ENCODE measurements at places on chromosomes 6 and 20.

DNA sequence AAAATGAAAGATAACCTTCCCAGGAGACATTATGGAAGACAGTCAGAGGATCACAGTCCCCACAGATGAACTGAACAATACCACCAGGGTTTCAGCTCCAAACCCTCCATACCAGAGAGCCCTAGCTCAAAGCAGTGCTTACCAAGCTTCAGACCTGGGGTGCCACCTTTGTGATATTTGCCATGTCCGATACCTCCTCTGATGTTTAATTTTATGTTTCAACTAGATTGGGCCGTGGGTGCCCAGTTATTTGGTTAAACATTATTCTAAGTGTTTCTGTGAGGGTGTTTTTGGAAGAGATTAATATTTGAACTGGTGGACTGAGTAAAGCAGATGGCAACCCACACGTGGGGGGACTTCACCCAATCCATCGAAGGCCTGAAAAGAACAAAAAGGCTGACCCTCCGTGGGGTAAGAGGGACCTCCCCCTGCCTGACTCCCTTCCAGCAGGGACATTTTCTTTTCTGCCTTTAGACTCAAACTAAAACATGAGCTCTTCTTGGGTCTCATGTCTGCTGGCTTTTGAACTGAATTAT is 11.8 kb downstream of the SCML4 start:
- H3K4me3 ChIP-seq: no peak overlapping the region
- no peak for DNase-seq
- H3K36me3 ChIP-seq: no peaks in the 10 kb centered on the region
- no peak overlapping the region for H3K27ac ChIP-seq

GRCh38 chr6:63963769-63964315 is 328.2 kb downstream of the PHF3 start:
- H3K27ac ChIP-seq: no peak overlapping the region
- H3K4me1 ChIP-seq: peaks cover 12% of the 10 kb centered on the region
- no peak for DNase-seq

GRCh38 chr6:26743157-26743821 is 83.7 kb upstream of the ZNF322 start:
- H3K27ac ChIP-seq: no peak overlapping the region
- no peaks in the 10 kb centered on the region for H3K36me3 ChIP-seq
- no peaks in the 10 kb centered on the region for H3K4me1 ChIP-seq
- no peak overlapping the region for H3K4me3 ChIP-seq
- DNase-seq: no peak

- H3K4me3 ChIP-seq: no peak overlapping the region
- H3K27ac ChIP-seq: no peak overlapping the region
- H3K36me3 ChIP-seq: no peaks in the 10 kb centered on the region
- no peaks in the 10 kb centered on the region for H3K27me3 ChIP-seq
- H3K4me1 ChIP-seq: no peaks in the 10 kb centered on the region
Observed at GRCh38 chr20:60812561-60812960, 439.5 kb upstream of the CDH4 start.

- H3K27ac ChIP-seq: no peak overlapping the region
- H3K4me1 ChIP-seq: no peaks in the 10 kb centered on the region
- no peaks in the 10 kb centered on the region for H3K27me3 ChIP-seq
- no peaks in the 10 kb centered on the region for H3K36me3 ChIP-seq
Observed at GRCh38 chr20:37265152-37265551, 3.5 kb upstream of the GHRH start.

DNA sequence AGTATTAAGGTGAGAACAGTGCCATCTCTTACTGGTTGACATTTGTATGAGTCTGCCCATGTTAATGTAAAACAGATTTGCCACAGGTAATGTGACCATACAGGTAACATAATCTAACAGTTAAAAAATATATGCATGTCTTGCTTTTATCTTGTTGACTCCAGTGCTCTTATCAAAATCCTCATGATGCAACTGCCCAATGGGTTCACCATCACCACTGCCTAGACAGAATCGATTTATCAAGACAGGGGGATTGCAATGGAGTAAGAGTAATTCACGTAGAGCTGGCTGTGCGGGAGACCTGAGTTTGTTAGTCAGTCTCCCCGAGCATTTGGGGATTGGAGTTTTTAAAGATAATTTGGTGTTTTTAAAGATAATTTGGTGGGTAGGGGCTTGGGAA is 19.2 kb downstream of the SNX9 start:
- no peak overlapping the region for H3K4me3 ChIP-seq
- H3K27me3 ChIP-seq: no peaks in the 10 kb centered on the region
- H3K4me1 ChIP-seq: peaks cover 30% of the 10 kb centered on the region
- no peak overlapping the region for H3K27ac ChIP-seq
- no peak for DNase-seq

DNA sequence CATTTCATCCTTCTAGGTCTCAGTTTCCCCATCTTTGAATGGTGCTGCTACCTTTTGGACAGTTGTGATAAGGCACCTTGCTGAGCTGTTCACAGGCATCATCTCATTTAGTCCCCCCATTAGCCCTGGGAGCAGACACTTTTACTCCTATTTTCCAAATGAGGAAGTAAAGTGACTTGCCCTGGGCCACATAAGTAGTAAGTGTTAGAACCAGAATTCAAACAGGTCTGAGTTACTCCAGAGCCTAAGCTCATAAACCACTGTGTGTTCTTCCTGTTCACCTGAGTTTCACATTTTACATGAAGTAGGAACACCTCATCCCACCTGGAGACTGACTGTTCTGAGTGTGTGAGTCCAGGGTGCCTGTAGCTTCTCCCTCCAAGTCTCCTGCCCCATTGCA is 43.5 kb upstream of the EPB41L1 start:
- DNase-seq: no peak
- no peak overlapping the region for H3K4me3 ChIP-seq
- H3K4me1 ChIP-seq: peaks cover 23% of the 10 kb centered on the region
- H3K27ac ChIP-seq: peak overlapping the region; percentile 70
- H3K36me3 ChIP-seq: no peaks in the 10 kb centered on the region

GRCh38 chr20:21509079-21509596 is 4.7 kb downstream of the NKX2-2 start:
- H3K36me3 ChIP-seq: no peaks in the 10 kb centered on the region
- H3K27ac ChIP-seq: no peak overlapping the region
- no peak overlapping the region for H3K4me3 ChIP-seq
- peaks cover 81% of the 10 kb centered on the region for H3K27me3 ChIP-seq

- no peaks in the 10 kb centered on the region for H3K36me3 ChIP-seq
- no peaks in the 10 kb centered on the region for H3K27me3 ChIP-seq
- H3K4me1 ChIP-seq: no peaks in the 10 kb centered on the region
- no peak overlapping the region for H3K4me3 ChIP-seq
Observed at GRCh38 chr6:30013291-30013922, 47.7 kb upstream of the POLR1H start.

GRCh38 chr20:7975851-7976414 is 35.7 kb upstream of the HAO1 start:
- H3K27me3 ChIP-seq: no peaks in the 10 kb centered on the region
- no peak overlapping the region for H3K4me3 ChIP-seq
- H3K36me3 ChIP-seq: peaks cover 2% of the 10 kb centered on the region
- no peaks in the 10 kb centered on the region for H3K4me1 ChIP-seq

DNA sequence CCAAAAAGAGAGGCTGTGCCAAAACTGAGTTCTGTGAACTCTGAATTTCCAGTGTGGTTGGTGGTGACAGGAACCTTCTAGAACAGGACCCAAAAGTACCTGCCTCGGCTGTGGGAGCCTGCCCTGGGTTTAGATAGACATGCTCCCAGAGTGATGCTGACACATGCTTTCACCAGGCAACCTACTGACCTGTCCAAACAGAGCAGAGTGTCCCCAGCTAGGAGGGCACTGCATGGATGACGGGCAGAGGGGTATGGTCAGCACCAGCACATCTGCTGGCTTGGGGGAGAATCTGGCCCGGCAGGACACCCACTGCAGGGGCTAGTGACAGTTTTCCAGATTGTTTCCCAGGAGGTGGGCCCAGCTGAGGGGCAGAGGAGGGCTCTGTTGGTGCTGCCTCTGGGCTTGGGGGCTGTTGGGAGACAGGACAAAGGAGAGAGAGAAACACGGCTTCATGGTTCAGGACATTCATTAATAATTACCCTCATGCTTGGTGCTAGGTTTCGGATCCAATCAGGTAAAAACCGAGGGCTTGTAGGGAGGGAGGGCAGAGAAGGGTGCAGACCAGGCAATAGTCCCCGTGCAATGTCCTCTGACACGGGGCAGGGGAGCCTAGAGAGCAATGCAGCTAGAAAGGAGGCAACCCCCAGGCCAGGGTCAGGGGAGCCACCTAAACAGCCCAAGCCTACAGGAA is 15.0 kb downstream of the KCNK5 start:
- no peaks in the 10 kb centered on the region for H3K36me3 ChIP-seq
- no peak for DNase-seq
- H3K4me3 ChIP-seq: no peak overlapping the region
- no peaks in the 10 kb centered on the region for H3K27me3 ChIP-seq
- peak overlapping the region; percentile 31 for H3K27ac ChIP-seq
- H3K4me1 ChIP-seq: peaks cover 91% of the 10 kb centered on the region

- H3K4me3 ChIP-seq: no peak overlapping the region
- no peak overlapping the region for H3K27ac ChIP-seq
- H3K36me3 ChIP-seq: peaks cover 5% of the 10 kb centered on the region
- DNase-seq: peak; percentile 59
Observed at GRCh38 chr20:59938696-59939051, 1.4 kb downstream of the PPP1R3D start.

DNA sequence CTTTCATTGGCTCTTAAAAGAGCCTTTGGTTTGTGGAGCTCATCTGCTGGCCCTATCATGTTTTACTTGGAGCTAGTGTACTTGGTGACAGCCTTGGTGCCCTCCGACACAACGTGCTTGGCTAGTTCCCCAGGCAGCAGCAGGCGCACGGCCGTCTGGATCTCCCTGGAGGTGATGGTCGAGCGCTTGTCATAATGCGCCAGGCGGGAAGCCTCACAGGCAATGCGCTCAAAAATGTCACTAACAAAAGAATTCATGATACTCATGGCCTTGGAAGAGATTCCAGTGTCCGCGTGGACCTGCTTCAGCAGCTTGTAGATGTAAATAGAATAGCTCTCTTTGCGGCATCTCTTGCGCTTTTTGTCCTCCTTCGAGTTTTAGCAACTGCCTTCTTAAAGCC is 22.8 kb upstream of the SLC17A4 start:
- no peak overlapping the region for H3K4me3 ChIP-seq
- no peaks in the 10 kb centered on the region for H3K27me3 ChIP-seq
- DNase-seq: no peak

- H3K4me3 ChIP-seq: no peak overlapping the region
- H3K4me1 ChIP-seq: no peaks in the 10 kb centered on the region
- no peaks in the 10 kb centered on the region for H3K36me3 ChIP-seq
- no peak overlapping the region for H3K27ac ChIP-seq
- DNase-seq: no peak
- H3K27me3 ChIP-seq: no peaks in the 10 kb centered on the region
Observed at GRCh38 chr20:53964067-53964466, 106.3 kb downstream of the BCAS1 start.

GRCh38 chr20:61193164-61193563 is 58.9 kb upstream of the CDH4 start:
- H3K4me1 ChIP-seq: no peaks in the 10 kb centered on the region
- DNase-seq: no peak
- H3K36me3 ChIP-seq: no peaks in the 10 kb centered on the region
- H3K27ac ChIP-seq: no peak overlapping the region

- H3K36me3 ChIP-seq: no peaks in the 10 kb centered on the region
- no peak for DNase-seq
- peaks cover 14% of the 10 kb centered on the region for H3K4me1 ChIP-seq
Observed at GRCh38 chr20:38585404-38586180, 4.6 kb downstream of the ADIG start.

GRCh38 chr6:108746836-108747575 is 101.2 kb upstream of the ARMC2 start:
- H3K36me3 ChIP-seq: no peaks in the 10 kb centered on the region
- no peaks in the 10 kb centered on the region for H3K4me1 ChIP-seq
- H3K27me3 ChIP-seq: no peaks in the 10 kb centered on the region
- no peak overlapping the region for H3K4me3 ChIP-seq
- no peak for DNase-seq

- no peak for DNase-seq
- no peak overlapping the region for H3K27ac ChIP-seq
- H3K27me3 ChIP-seq: no peaks in the 10 kb centered on the region
- H3K4me3 ChIP-seq: no peak overlapping the region
- peaks cover 11% of the 10 kb centered on the region for H3K4me1 ChIP-seq
Observed at GRCh38 chr20:50595433-50595895, 85.3 kb downstream of the PTPN1 start.

DNA sequence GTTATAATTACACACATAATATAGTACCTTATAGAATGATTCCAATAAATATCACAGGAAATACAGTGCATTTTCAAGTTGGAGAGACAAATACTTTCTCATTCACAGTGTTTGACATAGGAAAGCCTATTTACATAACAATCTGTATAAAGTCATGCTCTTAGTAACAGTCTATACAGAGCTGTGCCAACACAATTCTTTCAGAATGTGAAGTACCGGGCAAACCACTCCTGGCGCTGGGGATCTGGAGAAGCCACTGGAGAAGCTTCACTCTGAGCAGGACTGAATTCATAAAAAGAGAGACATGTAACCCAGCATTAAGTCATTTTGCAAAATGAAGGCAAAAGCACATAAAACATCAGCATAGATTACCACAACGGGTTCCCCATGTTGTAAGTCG is 24.9 kb upstream of the MCM9 start:
- H3K36me3 ChIP-seq: no peaks in the 10 kb centered on the region
- H3K4me3 ChIP-seq: no peak overlapping the region
- no peaks in the 10 kb centered on the region for H3K27me3 ChIP-seq
- peak; percentile 54 for DNase-seq
- no peak overlapping the region for H3K27ac ChIP-seq

- H3K27ac ChIP-seq: no peak overlapping the region
- no peaks in the 10 kb centered on the region for H3K27me3 ChIP-seq
- DNase-seq: no peak
- no peaks in the 10 kb centered on the region for H3K36me3 ChIP-seq
- no peak overlapping the region for H3K4me3 ChIP-seq
- H3K4me1 ChIP-seq: no peaks in the 10 kb centered on the region
Observed at GRCh38 chr6:69164564-69165229, 529.6 kb downstream of the ADGRB3 start.

GRCh38 chr6:139483079-139483478 is 108.6 kb upstream of the CITED2 start:
- H3K36me3 ChIP-seq: no peaks in the 10 kb centered on the region
- no peak overlapping the region for H3K27ac ChIP-seq
- H3K4me3 ChIP-seq: no peak overlapping the region
- DNase-seq: no peak
- H3K27me3 ChIP-seq: no peaks in the 10 kb centered on the region

DNA sequence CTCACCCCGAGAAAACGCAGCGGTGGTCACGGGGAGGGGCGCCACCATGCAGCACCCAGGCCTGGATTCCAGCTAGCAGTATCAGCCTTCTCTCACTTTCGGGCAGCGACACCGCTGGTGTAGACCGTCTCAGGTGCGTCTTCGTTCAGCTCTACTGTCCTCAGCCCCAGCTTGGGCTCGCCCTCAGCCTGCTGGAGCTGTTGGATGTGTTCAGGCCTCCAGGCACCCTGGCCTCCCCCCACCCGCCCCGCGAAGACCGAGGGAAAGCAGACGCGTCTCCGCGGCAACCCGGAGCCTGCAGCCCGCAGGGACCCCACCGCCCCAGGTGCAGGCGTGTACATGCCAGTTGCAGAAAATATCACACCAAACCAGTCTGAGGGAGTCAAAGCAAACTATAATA is 60.8 kb upstream of the CARMIL1 start:
- no peak overlapping the region for H3K27ac ChIP-seq
- no peaks in the 10 kb centered on the region for H3K36me3 ChIP-seq
- no peak overlapping the region for H3K4me3 ChIP-seq
- DNase-seq: no peak

GRCh38 chr6:98835149-98836024 is 1.0 kb downstream of the POU3F2 start:
- no peak for DNase-seq
- H3K4me1 ChIP-seq: peaks cover 50% of the 10 kb centered on the region
- no peak overlapping the region for H3K4me3 ChIP-seq
- H3K27ac ChIP-seq: no peak overlapping the region
- no peaks in the 10 kb centered on the region for H3K36me3 ChIP-seq

- DNase-seq: no peak
- H3K4me1 ChIP-seq: no peaks in the 10 kb centered on the region
- H3K4me3 ChIP-seq: no peak overlapping the region
- H3K36me3 ChIP-seq: no peaks in the 10 kb centered on the region
Observed at GRCh38 chr6:8132130-8132529, 29.8 kb upstream of the EEF1E1 start.

All from thyroid gland (tissue), 4 donors.